Activated CD8-positive, alpha-beta memory T cell treated with anti-CD3 and anti-CD28 coated beads, Interleukin-2, amount 50 U/mL, for 48 hours (primary cell): ENCODE measurements at places on chromosomes 3 and 15.

DNA sequence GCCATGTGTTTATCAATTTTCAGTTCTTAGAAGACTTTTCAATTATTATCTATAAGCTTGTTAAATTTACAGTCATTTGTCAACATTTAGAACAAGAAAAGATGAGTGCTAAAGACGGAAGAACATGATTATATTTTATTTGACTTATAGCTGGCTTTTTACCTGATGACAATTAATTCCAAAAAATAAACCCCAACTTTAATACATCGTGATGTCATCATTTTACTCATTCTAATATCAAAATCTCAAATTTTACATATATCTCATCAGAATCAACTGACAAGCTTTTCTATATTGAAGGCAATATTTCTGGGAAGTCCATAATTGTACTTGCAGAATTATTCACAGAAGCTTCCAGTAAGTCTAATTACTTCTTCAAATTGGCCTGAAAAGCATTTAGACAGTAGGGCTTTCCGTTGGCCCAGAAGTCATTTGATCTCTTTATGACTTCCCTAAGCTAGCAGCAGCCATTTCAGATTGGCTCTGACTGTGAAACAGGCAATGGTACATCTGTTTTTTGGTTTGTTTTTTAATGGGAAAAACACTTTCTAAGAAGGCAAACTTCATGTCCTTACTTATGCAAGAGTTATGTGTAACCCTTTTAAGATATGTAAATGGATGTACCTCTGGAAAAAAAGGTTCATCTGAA, 234.7 kb upstream of the PLSCR5 start:
- no peak for DNase-seq

GRCh38 chr3:2172561-2173171, 74.0 kb downstream of the CNTN4 start:
- no peak for DNase-seq

DNA sequence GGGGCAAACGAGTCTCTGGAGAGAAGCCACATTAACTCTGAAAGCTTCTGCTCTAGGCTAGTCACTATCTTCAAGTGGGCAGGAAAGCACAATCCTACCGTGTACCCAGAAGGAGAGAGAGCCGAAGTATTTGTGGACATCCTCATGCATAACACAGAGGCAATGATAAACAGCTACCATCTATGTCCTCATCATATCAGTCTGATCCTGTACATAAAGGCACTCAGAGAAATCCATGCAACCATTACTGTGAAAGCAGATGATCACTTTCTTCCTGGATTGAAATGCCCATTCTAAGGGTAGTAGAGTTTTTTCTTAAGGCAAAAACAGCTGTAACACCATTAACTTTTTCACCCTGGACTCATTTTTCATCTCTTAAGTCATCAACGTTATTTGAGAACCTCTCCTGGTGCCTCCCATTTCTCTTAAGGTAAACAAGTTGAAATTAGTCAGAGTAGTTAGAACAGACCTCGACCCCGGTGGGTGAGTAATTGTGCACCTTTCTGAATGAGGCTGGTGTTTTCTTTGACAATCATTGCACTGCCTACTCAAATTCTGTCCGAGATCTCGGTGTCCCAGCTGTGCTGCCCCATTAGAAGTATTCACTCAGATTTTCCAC, 327.4 kb downstream of the SHQ1 start:
- peak; percentile 64 for DNase-seq

- no peak for DNase-seq
These were observed 618 bp downstream of the PARL start for GRCh38 chr3:183884097-183884426.

GRCh38 chr15:77577366-77577950, 55.3 kb downstream of the LINGO1 start:
- no peak for DNase-seq

DNA sequence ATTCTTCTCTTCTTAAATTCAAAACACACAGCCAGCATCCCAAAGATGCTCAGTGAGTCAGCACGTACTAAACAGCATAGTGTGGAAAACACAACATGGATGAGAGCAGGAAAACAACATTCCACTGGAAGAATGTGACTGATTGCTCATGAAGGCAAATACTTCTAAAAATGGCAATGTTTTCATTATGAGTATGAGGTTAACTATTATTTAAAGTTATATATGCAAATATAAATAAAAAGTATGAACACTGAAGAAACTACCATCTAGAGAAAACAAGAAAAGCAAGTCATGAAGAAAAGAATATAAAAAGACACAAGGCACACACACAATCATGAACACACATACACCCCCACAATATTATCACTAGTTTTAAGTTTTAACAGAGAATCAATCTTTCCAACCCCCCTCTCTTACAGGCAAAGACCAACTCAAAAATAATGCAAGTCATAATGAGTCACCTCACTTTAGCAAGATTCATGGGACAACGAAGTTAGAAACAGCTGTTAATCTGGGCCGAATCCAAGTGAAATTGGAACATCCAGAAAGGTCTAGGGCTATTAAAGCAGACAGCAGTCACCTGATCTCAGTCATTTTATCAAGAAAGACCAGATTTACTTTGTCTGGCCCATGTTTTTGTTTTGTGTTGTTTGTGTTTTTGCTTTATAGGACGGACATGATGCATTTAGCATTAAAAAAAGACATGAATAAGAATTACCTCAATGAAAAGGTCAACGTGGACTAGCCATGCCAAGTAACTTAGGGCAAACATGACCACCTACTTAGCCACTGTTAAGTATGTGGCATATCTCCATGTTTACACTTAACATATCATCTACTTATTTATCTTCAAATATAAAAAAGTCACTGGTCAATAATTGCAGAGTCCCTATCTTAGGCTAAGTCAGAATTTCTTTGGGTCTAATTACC, 18.1 kb downstream of the GBE1 start:
- no peak for DNase-seq

- no peak for DNase-seq
These were observed 23.7 kb downstream of the PHLDB2 start for GRCh38 chr3:111882799-111883198.

DNA sequence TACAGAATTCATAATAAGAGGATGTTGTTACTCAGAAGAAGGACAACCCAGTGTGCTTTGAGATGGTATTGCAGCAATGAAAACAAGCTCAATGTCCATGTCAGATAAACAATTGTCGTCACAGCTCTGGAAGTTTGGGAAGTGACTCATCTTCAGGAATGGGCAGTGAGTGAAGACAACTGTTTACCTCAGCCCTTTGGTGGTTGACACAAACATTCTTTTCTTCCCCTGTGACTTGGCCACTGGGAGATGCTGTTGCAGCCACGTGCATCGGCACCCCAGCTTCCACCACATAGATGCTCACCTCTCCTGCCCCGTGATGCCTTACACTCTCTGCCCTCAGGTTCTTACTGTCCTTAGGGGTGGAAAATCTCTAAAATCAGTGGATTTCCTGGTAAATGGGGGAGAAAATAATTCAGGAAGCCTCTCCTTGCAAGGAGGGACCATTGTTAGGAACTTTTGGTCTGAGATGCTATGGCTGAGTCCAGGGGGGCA, 114.1 kb upstream of the GALNT15 start:
- DNase-seq = no peak

DNA sequence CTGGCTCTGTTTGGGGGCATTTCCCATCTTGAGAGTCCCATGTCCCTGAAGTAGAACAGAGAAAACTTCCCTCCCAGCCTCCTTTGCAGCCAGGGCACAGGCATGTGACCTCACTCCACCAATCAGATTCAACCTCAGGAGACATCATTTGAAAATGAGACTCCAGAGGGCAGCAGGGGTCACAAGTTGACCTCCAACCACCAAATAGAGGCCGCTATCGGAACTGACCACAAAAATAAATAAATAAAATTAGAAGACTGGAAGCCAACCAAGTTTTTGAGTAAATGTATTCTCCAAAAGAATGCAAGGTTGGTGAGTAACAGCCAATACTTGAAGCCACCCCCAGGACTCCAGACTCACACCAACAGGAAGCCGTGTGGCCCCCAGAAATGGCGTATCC, 106.5 kb downstream of the CHSY1 start:
- DNase-seq = no peak

GRCh38 chr3:114079761-114080160, 23.2 kb downstream of the QTRT2 start:
- no peak for DNase-seq

GRCh38 chr3:177641206-177641605, 443.9 kb upstream of the TBL1XR1 start:
- no peak for DNase-seq
